ENCODE measurements at places on chromosomes 12 and 14.

GRCh38 chr12:29734734-29735133 lies 49.0 kb downstream of the TMTC1 start:
- no peak for DNase-seq

DNA sequence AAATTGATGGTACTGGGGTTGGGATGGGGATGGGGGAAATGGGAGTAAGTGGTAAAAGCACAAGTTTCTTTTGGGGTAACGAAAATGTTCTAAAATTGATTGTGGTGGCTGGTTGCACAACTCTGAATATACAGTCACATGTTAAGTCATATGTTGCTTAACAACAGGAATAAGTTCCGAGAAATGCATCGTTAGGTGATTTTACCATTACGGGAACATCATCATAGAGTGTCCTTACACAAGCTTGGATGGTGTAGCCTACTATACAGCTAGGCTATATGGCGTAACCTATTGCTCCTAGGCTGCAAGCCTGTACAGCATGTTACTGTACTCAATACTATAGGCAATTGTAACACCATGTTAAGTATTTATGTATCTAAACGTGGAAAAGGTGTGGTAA lies 31.0 kb downstream of the ITGA7 start:
- DNase-seq, result no peak

DNA sequence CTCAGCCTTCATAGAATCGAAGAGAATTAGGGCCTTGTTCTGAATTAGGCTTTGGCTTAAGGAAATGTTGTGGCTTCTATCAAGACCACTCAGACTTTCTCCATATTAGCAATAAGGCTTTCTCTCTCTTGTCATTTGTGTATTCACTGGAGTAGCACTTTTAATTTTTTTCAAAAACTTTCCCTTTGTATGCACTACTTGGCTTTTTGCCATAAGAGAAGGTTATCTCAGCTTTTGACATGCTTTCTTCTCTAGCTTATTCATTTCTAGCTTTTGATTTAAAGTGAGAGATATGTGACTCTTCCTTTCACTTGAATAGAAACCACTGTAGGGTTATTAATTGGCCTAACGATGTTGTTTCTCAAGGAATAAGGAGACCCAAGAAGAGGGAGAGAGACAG lies 244.2 kb downstream of the GPHN start:
- DNase-seq, result no peak

DNA sequence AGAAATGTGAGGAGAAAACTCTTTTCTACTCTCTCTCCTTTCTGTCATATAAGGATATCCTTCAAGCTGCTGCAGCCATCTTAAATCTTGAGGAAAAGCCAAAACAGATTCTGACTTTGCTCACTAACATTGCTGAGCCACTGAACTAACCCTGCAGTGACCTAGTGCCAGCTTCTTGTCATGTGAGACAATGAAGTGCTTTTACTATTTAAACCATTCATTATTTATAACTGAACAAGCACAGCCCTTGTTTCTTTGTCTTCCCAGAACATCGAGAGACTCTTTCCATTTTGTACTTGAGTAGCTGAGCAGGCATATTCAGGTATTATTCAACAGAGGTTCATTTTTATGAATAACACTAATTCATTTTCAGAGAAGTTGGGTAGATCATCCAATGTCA lies 455.0 kb upstream of the TMPO start:
- DNase-seq, result no peak

- DNase-seq, result no peak
Measured at GRCh38 chr12:94458877-94459727, 565 bp downstream of the CEP83 start.

DNA sequence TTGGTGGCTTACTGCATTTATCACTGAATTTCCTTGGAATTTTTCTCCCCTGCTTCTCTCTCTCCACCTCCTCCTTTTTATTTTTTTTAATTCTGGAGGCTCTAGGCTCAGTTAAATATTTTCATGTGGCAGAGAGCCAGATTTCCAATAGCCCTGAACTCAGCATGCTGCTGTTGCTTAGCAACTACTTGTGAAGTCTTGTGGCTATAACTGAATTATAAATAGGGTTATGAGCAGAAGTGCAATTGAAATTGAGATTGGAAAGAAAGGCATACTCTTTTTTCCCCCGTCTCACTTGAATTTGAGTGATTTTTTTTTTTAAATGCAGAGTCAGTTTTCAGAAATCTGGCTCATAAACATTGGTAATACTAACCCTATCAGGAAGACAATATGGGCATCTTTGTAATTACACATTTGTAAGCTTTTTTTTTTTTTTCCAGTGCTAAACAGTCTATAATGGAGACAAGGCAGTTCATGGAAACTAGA lies 38.3 kb downstream of the ATF7IP start:
- DNase-seq, result no peak

- peak; percentile 18 for DNase-seq
Measured at GRCh38 chr12:92735131-92735721, 32.4 kb downstream of the PLEKHG7 start.

- no peak for DNase-seq
Measured at GRCh38 chr12:112828541-112828940, 37.0 kb downstream of the RPH3A start.

DNA sequence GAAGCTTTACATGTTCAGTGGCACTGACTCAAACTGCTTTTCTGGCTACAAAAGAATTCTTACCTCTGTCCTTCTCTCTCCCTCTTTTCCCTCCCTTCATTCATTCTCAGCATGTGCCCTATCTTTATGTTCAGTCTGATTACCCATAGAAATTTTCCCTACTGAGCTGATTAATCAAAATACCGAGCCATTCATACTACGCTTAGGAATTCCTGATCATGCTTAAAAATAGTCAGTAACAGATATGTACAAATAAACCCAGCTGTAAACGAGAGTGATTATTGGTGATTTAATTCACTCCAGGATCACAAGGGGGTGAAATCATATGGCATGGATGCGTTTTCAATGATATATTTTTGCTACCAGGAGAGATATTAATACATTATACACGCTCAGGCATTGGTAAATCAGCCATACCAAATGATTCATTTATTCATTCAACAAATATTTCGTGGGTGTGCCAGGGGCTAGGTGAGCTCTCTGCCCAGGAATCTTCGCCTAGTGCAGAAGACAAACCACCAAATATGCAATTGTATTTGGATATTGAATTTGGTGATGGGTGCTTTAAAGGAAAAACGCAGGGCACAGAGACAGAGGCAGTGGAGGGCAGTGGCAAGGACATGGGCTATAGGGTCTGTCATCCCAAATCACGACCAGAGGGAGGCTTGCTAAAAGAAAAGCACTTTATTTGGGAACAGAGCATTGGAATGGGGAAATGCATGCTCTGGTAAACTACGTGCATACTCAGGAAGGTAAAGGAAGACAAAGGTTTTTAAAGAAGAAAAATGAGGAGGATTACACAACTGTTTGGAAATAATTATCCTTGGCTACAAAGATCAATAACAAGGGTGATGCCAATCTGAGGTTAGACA lies 13.9 kb upstream of the VRK1 start:
- no peak for DNase-seq

GRCh38 chr12:114691196-114691595 lies 7.2 kb upstream of the TBX3 start:
- no peak for DNase-seq

DNA sequence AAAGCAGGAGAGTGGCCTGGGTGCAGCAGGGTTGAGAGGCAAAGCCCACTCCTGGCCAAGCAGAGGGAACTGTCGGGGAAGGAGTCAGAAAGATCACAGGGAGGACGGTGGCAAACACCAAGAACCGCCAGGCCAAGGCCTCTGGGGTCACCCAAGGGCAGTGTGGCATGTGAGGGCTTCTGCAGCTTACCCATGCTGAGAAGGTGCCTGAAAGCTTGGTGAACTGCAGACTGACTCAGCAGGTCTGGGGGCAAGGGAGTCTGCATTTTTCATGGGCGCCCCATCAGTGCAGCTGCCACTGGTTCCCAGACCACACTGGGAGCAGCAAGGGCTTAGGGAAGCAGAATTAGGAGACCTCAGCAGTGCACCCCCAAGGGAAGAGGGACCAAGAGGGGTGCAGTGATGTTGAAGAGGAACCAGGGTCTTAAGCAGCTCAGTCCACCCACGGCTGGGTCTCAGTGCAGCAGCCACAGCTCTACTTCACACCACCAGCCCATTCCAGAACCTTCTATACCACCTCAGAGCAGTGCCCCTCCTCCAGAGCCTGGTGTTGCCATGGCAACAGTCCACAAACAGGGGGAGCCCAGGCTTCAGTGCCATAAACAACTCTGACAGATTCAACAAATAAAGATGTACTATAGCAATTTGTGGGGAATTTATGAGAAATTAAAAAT lies 59.4 kb downstream of the ITPK1 start:
- no peak for DNase-seq

- no peak for DNase-seq
Measured at GRCh38 chr12:119319638-119320037, 14.9 kb upstream of the CCDC60 start.

- no peak for DNase-seq
Measured at GRCh38 chr14:100530270-100531072, 56.7 kb downstream of the BEGAIN start.

- DNase-seq, result no peak
Measured at GRCh38 chr14:65110525-65110924, 8.2 kb upstream of the MAX start.

DNA sequence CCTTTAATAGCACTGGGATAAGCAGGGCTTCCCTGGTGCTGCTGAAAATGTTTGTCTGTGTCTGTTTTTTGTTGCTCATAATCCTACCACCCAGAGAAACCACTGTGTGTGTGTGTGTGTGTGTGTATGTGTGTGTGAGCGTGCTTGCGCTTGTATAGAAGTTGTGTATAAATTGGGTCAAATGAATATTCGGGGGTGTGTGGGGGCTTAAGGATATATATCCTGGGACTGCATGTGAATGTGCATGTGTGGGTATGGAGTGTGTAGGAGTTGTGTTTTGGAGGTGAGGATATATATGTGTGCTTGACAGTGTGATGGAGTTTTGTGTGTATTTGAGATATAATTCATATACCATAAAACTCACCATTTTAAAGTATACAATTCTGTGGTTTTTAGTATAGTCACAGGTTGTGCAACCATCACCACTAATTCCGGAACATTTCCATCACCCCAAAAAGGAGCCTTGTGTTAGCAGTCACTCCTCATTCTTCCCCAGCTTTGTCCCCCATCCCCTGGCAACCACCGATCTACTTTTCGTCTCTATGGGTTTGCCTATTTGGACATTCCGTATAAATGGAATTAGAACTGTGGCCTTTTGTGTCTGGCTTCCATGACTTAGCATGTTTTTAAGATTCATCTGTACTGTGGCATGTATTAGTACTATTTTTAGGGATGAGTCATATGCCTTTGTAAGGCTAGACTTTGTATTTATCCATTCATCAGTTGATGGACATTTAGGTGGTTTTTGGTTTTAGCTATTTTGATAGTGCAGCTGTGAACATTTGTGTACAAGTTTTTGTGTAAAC lies 25.6 kb downstream of the TCTN1 start:
- no peak for DNase-seq

DNA sequence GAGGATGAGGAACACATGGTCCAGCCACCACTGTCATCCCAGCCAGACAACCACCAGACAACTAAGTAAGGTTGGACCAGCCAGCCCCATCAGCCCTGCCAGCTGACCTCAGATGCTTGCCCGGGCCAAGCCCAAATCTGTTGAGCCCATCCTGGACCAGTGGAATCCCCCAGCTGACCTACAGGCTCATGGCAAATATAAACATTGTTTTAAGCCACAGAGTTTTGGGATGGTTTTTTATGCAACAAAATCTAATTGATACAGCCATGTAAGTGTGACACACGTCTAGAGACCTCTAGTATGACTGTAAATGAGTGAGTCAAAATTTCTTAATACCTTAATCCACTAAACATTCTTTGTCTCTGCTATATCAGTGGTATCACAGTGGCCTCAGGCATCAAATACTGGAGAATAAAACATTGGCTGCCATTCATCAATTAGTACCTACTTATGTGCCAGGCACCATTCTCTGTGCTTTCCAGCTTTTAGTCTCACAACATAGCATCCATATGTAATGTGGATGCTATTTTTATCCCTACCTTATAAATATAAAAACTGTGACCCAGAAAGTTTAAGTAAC lies 24.2 kb upstream of the NT5DC3 start:
- DNase-seq, result no peak

DNA sequence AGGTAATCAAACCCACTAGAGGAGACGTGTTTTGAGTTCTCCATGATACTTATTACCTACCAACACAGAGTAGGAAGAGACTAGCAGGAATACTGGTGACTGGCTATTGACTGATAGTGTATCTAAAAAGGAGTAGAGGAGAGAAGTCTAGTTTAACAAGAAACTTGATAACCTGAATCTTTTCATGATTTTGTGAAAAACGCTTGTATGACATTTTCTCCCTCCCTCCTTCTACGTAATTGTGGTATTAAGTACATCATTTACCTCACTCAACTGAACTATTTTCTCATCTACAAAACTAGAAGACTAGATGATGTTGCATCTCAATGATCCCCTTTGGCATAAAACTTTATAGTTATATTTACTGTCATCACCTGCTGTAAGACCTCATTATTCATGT lies 107.4 kb downstream of the PPP1R12A start:
- DNase-seq, result no peak

GRCh38 chr12:125287155-125287847 lies 222.1 kb downstream of the AACS start:
- DNase-seq, result no peak

- DNase-seq, result no peak
Measured at GRCh38 chr12:82754856-82755255, 68.2 kb downstream of the TMTC2 start.

- no peak for DNase-seq
Measured at GRCh38 chr12:2297658-2298057, 244.9 kb downstream of the CACNA1C start.

- DNase-seq, result no peak
Measured at GRCh38 chr12:43638806-43639205, 86.8 kb upstream of the ADAMTS20 start.

DNA sequence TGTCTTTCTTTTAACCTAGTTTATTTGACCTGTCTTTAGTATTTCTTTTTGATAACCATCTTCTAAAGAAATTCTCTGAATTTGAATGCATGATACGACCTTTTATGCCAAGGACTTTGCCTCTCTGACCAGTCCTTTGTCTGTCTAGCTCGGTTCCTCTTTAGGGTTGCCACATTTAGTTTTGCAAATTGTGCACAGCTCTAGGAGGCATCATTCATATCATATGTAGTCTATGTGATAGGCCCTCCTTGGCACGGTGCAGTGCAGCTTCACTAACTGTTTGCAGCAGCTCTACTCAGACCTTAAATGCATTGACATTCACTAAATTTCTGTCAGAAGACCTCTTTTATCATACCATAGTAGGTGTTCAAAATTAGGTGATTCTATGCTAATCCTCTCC lies 75.6 kb downstream of the USP15 start:
- no peak for DNase-seq

DNA sequence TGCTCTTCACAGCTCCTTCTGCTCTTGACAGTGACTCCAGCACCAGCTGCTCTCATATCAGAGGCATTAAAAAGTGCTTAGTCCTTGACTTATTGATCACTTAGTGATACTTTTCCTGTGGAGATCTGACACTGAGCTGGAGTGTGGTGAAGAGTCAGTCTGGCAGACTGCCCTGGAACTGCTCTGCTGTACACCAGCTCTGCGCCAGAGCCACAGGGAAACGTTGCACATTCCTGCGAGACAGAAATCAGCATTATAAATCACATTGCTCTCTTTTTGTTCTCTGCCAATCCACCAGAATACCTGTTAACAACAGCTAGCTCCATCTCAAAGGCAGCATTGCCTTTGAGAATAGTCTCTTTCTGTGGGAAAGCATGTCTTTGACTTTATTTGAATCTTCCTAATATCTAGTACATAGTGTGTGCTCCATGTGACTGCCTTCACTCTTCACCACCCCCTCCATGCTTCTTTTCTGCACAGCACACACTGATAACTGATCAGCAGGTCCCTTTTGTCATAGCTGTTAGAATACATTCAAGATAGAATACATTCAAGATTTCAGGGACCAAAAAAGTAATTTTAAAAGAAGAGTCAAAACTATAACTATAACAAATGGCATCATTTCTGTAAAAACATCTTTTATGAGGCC lies 48.2 kb upstream of the VSX2 start:
- no peak for DNase-seq

Data from activated CD4-positive, alpha-beta T cell treated with anti-CD3 and anti-CD28 coated beads for 36 hours (primary cell).